ENCODE measurements at places on chromosomes 1 and 21. TPM values are rescaled to one million over a fixed set of nuclear protein-coding genes. Genes with fewer than 3 reads are reported as not detected.
A peak's percentile ranks its signal among the peaks of the same experiment; 100 is the strongest.

DNA sequence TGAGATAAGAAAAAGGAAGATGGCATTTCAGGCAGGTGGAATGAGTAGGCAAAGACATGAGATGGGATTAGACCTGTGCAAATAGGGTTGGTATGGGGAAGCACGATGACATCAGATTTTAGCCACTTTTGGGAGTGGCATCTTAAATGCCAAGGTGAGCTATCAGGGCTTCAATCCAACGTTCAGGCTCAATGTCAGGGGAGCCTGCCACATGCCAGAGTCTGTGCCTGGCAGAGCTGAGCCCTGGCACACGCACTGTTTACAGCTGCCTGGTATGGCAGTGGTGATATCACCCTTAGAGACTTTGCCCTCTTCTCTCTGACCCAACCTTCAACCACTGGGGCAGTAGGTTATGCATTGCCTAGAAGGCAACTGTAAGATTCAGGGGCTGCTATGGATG, 1.1 kb upstream of the GUCA2B start:
- no peak for DNase-seq

Gene KCNQ4
- total RNA-seq, result 4.5 TPM

DNA sequence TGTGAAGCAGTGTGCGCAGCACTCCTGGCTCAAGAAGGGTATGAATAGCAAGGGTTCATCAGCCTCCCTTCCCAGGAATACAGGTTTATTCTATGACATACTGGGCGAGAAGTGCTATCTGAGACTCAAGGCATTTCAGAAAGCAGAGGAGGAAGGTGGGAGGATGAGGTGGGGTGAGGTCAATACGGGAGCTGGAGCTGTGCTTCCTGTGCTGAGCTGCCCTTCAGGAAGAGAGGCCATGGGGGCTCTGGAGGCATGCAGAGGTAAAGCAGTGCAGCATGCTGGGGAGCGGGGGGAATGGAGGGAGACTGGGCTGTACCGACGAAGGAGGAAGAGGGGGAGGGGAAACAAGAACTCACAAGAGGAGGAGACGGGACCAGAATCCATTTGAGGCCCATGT, 717.6 kb downstream of the PTPRU start:
- DNase-seq, result no peak

Gene HTR6
- not detected for total RNA-seq

Gene TMPRSS15
- total RNA-seq, result not detected

DNA sequence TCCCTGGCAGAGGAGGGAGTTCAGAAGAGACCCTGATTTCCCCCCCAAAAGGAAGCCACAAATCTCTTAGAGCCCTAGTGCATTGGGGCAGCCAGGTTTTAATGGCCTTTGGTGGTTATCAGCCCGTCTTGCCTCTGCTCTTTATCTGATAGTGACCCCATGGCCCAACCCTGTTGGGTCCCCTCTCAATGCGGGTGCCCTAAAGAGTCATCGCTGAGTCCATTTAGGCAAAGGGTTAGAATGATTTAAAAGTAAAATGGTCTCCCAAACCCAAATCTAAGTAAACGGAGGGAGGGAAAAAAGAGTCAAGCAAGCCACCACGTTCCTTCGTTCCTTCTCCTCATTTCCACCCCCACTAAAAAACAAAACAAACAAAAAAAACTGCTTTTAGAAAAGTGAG, 164.0 kb downstream of the RUNX1 start:
- no peak for DNase-seq

DNA sequence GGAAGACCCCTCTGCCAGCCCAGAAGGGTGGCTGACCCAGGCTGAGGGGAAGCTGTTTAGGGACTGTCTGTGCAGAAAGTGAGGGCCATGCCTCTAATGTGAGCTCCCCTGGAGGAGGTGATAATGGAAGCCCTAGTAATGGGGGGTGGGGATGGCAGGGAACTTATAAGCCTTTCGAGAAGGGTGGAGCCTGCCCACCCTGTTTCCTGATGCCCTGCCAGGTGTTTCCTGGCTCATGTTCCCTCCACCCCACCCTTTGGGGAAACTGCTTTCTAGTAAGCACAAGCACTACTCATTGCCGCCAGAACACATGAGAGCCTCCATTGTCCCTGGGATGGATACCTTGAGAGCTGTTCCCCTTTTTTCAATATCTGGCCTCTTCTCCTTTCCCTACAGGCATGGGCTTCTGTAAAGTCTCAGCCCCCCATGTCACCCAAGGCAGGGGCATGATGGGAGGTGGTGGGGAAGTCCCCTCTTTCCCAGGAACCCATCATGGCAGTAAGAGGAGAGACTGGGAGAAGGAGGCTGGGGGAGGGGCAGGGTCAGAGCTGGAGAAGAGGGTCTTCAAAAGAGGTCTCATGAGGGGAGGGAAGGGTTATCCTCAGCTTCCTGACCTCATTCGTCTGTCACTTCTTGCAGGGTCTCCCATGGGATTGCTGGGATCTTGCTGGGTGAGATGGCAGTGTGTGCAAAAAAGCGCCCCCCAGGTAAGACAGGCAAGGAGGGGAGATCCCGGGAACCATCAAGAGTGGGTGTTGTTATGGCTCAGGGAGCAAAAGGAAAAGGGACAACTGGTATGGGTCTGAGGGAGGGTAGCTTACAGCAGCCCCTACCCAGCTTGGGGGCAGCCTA, 2.4 kb downstream of the ATP8B2 start:
- peak; percentile 44 for DNase-seq

DNA sequence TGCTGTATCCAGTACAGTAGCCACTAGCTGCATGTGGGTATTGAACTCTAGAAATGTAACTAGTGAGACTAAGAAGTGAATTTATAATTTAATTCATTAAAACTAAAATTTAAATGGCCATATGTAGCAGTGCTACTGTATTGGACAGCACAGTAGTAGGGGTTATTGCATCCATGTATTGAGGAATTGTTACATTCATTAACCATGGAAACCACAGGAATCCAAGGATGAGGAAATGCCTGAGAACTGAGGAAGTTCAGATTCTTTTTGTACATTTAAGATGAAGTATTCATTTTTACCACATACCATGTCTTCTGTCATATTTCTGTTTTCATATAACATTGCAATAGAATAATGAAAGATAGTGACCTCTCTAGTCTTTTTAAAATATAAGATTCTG, 2.6 kb downstream of the MTF2 start:
- DNase-seq, result no peak

Measured in stomach (tissue), 19 donors.